ENCODE measurements at places on chromosomes 2 and 18. TPM values are rescaled to one million over a fixed set of nuclear protein-coding genes. Genes with fewer than 3 reads are reported as not detected.

The CD207 gene
- total RNA-seq, result 0.99 TPM

- DNase-seq, result no peak
Observed at GRCh38 chr2:254241-254640, 9.6 kb downstream of the SH3YL1 start.

GRCh38 chr2:238730001-238730669 is 117.8 kb upstream of the TWIST2 start:
- DNase-seq, result no peak

DNA sequence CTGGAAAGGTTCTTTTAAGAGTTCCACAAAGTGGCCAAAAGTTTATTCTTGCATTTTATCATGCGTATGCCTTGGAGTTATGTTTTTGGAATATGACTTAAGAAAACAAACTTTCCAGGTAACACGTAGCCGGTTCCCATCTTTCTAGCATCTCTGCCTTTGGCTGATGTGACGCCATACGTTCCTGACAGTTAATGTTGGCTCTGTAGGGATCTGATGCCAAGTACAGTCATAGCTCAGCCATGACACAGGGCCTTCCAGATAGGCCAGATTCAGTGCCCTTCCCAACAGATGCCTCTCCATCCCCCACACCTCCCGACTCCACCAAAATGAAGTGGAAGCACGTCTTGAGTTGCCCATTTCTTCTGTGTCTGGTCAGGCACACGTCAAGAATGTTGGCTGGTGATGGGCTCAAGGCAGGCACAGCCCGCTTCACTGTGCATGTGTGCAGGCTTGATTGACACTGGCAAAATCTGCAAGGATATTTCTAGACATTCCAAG is 51.0 kb upstream of the THOC1 start:
- no peak for DNase-seq

GRCh38 chr2:46570396-46570795 is 91.0 kb downstream of the TMEM247 start:
- no peak for DNase-seq

- no peak for DNase-seq
Observed at GRCh38 chr2:64052463-64053241, 33.4 kb upstream of the VPS54 start.

The KLHL14 gene
- 0.24 TPM for total RNA-seq

DNA sequence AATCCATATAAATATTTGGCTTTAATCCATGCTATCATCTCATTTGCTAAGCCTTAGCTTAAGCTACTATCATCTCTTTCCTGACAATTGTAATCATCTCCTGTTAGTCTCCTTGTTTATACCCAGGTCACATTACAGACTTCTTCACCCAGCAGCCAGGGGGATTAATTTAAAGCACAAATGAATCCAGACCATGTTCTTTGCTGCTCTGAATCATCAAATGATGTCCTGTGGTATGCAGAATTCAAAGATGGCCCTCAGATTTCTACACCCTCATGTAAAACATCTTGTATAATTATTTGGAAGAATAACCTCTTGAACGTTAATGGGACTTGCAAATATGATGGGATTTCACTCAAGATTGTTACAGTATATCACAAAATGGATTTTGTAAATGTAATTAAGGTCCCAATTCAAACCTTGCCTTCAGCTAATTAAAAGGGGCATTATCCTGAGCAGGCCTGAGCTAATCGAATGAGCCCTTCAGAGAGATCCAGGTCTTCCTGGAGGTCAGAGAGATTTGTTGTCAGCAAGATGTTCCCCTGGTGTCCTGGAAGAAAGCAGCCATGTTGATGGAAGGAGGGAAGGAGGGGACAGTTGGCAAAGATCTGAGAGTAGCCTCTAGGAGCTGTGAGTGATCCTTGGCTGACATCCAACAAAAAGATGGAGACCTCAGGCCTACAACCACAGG is 241.1 kb upstream of the MMADHC start:
- DNase-seq, result no peak

GRCh38 chr2:70443726-70444125 is 109.9 kb downstream of the TGFA start:
- no peak for DNase-seq

DNA sequence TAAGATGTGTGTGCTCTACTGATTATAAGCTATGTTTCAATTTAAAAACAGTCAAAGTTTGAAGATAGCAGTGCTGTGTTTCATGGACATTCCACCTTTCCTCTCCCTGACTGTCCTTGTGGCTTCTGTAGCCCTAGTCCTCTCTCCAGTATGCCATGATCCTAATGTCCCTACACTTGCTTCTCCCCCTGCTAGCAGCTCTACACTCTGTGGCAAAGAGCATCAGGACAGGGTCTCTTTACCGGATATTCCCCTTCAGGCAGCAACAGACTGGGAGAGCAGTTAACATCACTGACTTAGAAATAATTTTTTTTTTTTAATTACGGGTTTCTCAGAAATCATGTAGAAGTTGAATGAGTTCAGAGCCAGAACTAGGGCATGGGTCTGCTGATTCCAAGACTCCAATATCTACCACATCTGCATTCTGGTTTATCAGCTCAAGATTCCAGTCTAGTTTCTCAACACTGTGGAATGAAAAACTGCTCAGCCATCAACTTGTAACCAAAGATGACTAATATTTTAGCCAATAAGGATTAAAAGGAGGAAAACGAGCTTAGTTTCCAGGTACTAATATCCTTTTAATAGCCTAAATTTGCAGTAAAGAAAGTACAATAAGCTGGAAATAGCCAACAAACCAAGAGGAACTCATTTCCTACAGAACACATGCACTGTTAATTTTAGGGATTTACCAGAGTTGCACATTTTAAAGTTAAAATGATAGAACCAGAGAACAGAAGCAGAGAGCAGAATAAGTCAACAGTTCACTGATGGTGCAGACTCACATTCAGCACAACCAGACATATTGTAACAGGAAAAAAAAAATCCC is 45.2 kb downstream of the TMEM131 start:
- no peak for DNase-seq

- DNase-seq, result no peak
Observed at GRCh38 chr2:36404318-36404717, 48.7 kb downstream of the CRIM1 start.

The DRC1 gene
- total RNA-seq, result 0.14 TPM

DNA sequence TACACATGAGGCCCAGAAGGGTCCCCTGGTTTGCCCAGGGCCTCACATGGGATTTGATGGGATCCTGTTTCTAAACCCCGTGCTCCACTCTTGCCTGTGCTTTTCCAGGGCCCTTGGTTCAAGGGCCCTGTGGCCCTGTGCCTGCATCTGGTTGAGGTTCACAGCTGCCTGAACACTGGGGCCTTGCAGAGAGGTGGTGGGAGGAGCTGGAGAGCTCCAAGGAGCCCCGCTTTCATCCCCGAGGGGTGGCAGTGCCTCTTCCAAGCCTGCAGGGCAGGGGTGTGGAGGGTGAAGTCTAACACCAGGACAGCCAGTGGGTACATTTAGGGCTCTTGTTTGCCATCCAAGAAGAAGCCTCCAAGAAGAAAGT is 82.3 kb downstream of the GLI2 start:
- no peak for DNase-seq

The VIT gene
- 0.19 TPM for total RNA-seq

- DNase-seq, result no peak
Observed at GRCh38 chr2:37708146-37708545, 36.7 kb upstream of the CDC42EP3 start.

- DNase-seq, result no peak
Observed at GRCh38 chr2:231612109-231612455, 19.4 kb downstream of the TEX44 start.

DNA sequence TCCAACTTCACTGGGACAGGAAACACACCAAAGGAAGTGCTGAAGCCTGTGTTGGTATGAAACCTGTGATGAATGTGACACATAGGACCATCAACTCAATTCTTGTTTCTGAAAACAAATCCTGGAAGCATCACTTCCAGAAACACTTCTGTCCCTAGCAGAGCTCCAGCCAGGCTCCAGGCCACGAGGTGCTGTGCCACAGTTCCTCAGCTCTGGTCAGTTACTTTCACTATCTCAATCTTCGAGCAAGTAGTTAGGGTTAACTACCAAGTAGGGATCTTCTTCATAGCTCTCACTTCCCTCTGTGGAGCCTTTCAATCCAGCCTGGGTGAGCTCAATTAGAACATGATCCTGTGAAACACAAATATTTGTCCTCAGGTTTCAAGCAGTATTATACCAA is 3.6 kb upstream of the LCT start:
- no peak for DNase-seq

DNA sequence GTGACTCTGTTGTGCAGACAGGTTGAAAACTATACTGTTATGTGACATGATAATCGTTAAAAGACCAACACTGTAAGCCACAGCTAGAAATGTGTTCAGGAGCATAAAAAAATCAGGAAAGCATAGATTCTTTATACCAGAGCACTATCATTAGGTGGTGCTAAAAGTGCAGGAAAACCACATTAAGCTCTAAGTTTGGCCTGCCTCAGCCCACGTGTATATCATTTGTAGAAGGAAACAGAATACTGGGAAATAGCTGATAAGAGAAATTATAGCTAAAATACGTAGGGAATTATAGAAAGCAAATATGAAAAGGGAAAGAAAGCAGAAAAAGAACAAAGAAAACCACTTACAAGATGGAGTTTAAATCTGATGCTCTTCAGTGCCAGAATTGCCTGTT is 26.5 kb upstream of the C2orf74 start:
- DNase-seq, result no peak

- DNase-seq, result no peak
Observed at GRCh38 chr2:10208736-10209135, 86.2 kb downstream of the RRM2 start.

DNA sequence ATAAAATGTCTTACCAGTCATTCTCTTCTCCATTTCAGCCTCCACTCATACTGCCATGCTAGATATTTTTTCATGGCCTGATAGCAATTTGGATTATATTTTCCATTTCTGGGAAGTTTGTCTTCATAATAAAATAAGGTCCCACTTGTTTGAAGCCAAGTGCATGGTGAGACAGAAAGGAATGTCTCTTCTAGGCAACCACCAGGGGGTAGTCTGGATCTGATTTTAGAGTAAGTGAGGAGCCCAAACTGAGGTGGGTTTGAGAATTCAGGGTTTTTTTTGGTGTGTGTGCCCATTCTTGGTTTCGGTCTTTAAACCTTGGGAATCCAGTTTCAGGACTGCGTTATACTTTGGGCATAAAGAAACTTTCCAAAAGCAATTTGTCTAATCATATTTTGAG is 315.5 kb downstream of the RPRM start:
- peak; percentile 2 for DNase-seq

DNA sequence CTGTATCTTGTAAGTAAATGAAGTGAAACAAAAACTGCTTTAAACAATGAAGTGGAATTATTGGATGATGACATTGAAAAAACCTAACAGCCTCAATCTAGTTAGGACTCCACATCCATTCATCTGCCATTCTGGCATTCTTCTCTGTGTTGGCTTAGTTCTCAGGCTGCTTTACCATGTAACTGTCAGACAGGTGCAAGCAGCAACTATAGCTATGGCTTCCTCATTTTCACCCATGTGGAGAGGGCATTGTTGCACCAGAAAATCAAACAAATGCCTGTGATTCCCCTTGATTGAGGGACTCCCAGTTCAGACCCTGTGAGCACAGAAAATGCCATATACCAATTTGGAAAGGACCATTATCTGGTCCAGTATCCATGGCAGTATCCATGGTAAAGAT is 129.5 kb upstream of the NYAP2 start:
- no peak for DNase-seq

The POTEE gene
- total RNA-seq, result 0.05 TPM

The SATB2 gene
- total RNA-seq, result 0.38 TPM

- no peak for DNase-seq
Observed at GRCh38 chr18:62877411-62878221, 162.3 kb downstream of the PHLPP1 start.

- no peak for DNase-seq
Observed at GRCh38 chr18:50115095-50115494, 79.9 kb downstream of the MYO5B start.

The CAPN13 gene
- 0.05 TPM for total RNA-seq

The C2orf66 gene
- 0.05 TPM for total RNA-seq

The FOXI3 gene
- total RNA-seq, result 0.05 TPM

- DNase-seq, result no peak
Observed at GRCh38 chr2:114457956-114458355, 15.5 kb downstream of the DPP10 start.

DNA sequence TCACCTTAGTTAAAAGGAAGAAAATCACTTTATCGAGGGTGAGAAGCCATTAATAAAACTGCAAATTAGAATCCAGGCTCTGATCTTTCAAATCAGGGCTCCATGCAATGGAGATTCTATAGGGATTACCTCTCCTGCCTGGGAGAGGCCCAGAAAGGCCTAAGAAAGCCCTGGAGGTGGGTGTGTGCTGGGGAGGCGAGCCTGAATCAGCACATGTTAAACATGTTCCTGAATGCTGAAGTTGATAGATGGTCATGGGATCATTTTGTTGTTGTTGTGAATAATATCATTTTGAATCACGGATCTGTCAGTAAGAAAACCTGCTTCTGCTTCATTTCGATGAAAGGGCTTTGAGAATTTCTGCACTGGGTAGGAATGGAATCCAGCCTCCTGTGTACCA is 254.3 kb downstream of the ACKR3 start:
- DNase-seq, result no peak

DNA sequence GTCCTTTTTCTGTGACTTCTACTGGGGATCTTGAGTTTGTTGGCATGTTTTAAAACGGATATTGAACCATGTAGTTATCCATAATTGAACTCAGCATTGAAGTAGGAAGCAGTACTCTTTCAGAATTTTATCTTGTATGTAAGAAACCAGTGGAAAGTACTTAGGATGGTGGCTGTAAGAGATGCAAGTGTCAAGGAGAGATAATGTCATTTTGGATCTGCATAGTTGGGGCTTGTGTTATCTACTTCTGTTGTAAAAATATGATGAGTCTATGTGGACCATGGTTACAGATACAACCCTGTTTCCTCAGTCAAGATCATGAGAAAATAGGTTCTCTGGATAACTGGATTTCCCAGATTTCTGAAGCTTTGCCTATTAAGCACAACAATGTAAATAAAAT is 113.7 kb downstream of the NAB1 start:
- no peak for DNase-seq

GRCh38 chr2:11410101-11410500 is 55.9 kb downstream of the E2F6 start:
- DNase-seq, result no peak

- DNase-seq, result no peak
Observed at GRCh38 chr2:183193904-183194303, 69.7 kb downstream of the NUP35 start.

DNA sequence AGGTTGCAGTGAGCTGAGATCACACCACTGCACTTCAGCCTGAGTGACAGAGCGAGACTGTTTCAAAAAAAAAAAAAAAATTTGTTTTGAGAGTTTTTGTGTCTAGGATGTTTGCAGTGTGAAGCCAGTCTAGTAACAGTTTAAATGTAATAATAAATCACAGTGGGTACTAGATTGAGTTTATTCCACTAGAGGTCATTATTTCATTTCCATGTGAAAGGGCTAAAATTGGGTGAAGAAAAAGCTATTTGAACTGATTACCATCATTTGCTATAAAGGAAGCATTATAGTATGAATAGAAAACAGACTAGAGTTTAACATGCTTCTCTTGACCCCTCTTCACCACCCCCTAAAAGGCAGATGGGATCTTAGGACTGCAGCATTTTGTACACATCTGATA is 20.3 kb downstream of the SNRPD1 start:
- DNase-seq, result no peak

All from thymus (tissue), 14 donors.